Activated naive CD4-positive, alpha-beta T cell treated with Interleukin-2 at 50 U/mL for 16 hours (primary cell): ENCODE measurements at places on chromosomes 5 and 9.

DNA sequence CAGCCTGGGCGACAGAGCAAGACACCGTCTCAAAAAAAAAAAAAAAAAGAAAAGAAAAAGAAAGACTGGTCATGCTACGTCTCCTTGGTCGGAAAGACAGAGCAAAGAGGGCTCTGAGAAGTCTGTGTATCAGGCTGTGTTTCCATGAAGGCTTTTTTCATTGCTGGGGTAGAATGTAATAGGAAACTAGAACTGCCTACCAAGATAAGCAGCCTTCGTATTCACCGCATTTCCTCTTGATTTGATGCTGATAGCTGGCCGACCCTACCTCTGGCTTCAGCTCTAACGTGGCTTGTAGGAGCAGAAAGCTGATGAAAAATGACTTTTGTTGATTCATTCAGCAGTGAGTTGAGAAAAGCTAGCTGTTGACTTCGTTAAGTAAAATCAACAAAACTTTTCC, 17.4 kb downstream of the SLC1A3 start:
- no peak for DNase-seq

- DNase-seq, result no peak
These were observed 425.3 kb downstream of the CSNK1G3 start for GRCh38 chr5:123937230-123937629.

DNA sequence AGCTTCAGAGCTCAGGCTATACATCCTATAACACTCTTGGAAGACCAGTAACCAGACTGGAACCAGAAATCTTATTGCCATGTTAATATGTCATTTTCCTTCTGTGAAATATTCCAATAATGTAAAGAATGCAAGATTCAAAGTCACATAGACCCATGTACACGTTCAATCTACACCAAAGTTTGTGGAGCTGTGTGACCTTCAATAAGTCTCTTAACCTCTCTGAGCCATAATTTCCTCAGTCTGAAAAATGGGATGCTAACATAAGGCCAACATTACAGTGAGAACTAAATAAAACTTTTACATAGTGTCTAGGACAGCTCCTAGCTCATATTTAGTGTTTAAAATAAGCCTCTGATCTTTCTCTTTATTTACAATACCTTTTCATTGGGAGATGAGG, 70.4 kb downstream of the ARRDC3 start:
- no peak for DNase-seq

DNA sequence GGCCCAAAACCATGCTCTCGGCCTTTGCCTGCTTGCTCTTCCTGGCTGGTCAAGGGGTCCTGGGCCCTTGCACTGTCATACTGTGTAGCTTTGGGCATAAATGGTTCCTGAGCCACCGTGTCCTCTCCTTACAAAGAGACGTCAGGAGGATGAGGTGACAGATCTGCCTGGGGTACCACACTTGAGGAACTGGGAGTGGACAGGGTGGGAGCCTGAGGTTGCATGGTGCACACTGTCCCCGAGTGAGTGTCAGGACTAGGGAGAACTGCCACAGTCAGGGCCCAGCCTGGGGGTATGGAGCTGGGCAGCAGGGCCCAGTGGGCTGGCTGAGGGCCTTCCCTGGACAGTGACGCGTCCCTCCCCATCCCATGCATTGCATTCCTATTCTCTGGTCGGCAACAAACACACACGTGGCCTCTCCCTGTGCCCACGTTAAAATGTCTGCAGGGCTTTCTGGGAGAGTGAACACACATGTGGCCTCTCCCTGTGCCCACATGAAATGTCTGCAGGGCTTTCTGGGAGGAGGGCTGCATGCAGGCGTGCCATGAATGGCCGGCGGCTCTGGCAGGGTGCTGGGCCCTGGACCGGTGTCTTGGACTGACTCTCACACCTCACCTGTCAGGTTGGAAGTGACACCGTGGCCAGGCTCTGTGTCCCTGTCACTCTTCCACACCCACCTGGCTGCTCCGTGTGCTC, 122.1 kb upstream of the COL5A1 start:
- no peak for DNase-seq

- no peak for DNase-seq
These were observed 28.3 kb upstream of the WWC1 start for GRCh38 chr5:168263121-168263520.
